Stimulated activated CD4-positive, alpha-beta T cell treated with anti-CD3 and anti-CD28 coated beads, Interleukin-12 subunit alpha, Interleukin-12 subunit beta, amount 100 ng/mL, for 48 hours (primary cell): ENCODE measurements at places on chromosomes 2 and 18.

DNA sequence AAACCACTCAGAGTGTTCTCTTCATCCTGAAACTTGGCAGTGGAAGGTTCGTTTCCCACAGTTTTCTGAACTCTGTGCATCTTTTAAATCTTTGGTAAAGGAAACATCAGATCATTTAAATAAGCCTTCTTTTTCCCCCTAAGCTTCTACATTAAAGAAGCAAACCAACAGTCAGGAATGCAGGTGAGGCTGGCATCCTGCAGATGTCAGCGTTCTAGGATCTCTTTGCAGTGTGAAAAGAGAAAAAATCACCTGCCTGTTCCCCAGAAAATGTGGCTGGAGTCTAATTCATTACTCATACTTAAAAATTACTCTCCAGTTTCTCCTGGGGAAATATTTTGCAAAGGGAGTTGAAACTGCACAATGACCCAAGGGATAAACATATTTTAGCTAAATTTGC is 64.5 kb upstream of the ZCCHC2 start:
- no peak for DNase-seq

DNA sequence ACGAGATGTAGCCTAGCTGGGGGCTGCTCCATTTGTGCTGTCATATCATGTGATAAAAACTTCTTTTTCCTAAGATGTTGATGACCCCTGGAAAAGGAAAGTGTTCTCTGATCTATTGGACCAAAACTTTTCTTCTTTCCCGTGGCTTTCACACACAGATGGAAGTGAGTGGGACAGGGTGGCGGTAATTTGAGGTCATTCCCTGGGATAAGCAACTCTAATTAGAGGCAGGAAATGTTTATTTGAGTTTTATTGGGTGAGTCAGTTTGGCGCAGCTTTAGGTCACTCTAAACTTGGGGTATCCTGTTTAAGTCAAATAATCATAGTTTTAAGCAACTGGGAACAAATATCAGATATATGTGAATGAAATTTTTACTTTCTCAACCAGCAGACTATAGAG is 221.0 kb upstream of the EPAS1 start:
- DNase-seq = no peak

DNA sequence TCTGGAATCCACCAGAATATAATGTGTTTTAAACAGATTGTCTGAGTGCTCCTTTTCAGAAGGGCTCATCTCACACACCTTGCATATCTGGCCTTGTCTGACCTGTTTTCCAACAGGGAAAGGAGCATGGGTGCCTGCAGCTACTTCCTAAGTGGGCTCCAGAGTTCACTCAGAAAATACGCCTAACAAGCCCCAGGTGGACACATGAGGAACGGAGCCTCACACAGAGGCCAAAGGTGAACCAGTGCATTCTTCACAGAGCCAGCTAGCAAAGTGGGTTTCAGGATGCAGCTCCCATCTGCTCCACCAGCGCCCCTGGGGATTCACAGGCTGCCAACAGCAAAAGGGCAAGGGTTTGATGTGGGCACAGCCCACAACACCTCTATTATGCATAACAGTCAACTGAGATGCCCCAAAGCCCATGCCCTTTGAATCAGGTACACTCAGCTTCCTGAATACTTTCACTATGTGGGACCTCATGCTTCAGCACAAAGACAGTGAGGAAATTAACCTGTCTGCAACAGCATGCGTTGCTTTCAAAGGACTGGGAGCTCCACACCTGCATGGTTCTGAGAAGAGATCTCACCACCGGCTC is 86.6 kb downstream of the CCBE1 start:
- DNase-seq = no peak

- no peak for DNase-seq
These were observed 58.2 kb downstream of the GLI2 start for GRCh38 chr2:120793682-120794403.

DNA sequence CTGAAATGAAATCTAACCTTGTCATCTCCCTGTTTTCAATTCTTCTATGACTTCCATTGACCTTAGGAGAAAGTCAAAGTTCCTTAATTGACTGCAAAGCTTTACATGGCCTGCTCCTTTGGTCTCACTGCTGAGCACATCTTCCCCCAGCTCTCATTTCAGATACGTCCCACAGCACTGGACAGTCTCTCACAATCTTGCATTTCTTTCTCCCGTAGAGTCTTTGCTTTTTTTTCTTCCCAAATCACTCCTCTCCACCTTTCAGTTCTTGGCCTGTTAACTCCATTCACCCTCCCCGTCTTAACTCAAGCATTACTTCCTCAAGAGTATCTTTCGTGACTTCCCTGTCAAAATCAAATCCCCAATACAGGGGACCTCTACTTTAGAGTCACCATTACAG is 67.2 kb downstream of the DDX1 start:
- DNase-seq = no peak

DNA sequence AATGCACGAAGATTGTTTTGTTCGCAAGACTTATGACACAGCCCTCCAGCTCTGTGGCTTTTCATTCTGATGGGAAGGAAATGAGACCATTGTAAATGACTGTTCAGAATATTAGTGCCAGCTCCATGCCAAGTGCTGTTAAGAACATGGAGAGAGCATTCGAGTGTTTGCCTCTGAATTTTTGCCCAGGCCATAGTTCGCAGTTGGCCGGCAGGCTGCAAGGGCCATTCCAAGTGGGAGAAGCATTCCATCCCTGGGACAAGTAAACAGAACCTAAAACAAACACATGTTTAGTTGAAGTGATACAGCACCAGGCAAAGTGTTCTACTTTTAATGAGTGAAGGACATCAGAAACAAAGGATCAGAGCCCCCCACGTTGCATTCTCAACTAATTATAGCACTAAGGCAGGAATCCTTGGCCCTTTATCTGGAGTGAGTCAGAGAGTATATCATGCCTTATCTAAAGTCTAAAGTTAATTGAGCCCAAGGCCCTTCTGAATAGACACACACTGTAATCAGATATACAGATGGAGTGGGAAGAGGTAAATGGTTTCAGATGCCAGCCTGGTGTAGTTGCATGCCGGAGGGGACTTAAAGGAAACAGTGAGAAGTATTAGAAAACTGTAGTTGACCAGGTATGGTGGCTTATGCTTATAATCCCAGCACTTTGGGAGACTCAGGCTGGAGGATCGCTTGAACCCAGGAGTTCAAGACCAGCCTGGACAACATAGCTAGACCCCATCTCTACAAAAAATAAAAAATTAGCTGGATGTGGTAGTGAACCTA is 53.3 kb downstream of the NEDD4L start:
- no peak for DNase-seq

DNA sequence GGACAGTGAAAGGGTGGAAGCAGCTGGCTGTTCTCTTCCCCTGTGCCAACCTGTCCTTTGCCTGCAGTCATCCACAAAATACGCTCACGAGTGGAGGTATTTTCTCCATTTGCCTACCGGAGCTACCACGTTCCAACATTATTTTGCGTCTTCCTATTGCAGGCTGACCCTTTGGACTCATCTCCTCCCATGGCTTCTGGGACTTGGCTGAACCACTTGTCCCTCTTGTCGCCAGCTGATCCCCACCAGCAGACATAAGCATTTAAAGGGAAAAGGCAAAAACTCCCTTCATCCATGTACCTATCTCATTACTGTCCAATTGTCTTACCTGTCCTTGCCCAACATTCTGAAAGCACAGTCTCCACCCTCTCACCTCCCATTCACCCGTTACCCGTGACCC is 13.0 kb downstream of the C2orf74 start:
- no peak for DNase-seq
